ENCODE measurements at places on chromosomes 1 and 21.

- peak; percentile 57 for DNase-seq
Measured at GRCh38 chr1:192445839-192446489, 129.2 kb downstream of the RGS21 start.

DNA sequence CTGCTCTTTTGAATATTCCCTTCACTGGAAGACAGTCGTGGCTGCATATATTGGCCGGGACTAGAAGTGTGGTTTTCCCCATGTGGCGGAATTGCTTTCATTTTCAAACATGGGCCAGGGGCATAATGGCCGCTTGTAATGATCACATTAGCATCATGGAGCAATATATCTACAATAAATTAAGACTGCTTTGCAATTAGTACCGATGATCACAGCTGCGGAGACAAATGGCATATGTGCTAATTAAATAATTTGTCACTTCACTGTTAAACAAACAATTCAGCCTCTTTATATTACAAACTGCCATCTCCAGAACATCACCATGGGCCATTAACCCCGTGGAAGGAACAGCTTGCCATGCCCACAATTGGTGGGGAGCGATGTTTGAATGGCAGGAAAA lies 68.2 kb upstream of the OLIG2 start:
- DNase-seq: no peak

GRCh38 chr1:30920827-30921226 lies 12.3 kb upstream of the SDC3 start:
- DNase-seq: no peak

DNA sequence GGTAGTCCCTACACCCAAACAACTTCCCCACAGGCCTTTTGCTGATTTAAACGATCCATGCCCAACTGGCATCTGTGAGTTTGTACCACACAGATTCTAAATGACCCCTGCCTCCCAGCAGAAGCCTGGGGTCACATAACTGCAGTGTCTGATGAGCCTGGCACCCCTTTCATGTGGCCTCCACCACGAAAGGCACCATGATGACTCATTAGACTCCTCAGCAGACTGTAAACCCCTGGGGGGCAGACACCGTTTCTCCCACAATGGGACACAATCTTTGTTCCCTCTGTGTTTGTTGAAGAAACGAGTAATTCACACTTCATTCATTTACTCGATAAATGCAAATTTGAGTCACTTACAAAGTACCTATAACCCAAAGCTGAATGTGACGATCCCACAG lies 81.6 kb downstream of the CCDC185 start:
- DNase-seq: no peak

- no peak for DNase-seq
Measured at GRCh38 chr1:41474490-41475271, 9.8 kb downstream of the EDN2 start.

DNA sequence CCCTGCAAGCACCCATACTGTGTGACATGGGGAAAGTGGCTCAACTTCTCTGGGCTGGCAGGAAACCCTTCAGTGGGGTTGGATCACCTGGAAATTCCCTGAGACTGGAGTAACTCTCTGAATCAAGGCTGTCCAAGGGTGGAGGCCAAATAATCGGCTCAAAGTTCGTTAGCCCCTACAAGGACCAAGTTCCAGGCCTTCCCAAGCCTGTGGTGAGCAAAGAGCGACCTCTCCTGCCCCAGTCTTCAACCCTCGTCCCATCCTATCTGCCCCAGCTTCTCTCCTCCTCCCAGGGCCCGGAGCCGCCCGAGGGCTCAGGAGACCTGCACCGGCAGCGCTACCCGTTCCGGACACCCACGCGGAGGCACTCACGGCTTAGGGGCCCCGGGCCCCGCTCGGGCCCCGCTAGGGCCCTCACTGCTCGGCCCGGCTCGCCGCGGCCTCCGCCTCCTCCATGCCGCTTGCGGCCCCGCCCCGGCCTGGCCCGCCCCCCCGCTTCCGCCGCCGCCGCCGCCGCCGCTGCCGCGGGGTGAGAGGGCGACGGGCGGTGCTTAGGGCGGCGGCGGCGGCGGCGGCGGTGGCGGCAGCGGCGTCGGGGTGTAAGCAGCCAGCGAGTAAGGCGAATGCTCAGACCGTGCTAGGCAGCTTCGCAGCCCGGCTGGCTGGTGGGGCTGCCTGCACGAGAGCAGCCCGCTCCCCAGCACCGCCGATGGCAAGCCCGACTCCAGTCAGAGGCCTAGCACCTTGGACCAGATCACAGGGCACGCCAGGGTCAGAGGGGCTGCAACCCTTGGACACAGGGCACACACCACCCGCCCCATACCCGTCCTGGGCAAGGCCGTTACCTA lies at the start of gene POMGNT1:
TSS of gene POMGNT1 (minus strand) at position 471 of the 848 bp plus-strand sequence. CDS start 613 bp downstream, outside the sequence.
- peak; percentile 86 for DNase-seq

DNA sequence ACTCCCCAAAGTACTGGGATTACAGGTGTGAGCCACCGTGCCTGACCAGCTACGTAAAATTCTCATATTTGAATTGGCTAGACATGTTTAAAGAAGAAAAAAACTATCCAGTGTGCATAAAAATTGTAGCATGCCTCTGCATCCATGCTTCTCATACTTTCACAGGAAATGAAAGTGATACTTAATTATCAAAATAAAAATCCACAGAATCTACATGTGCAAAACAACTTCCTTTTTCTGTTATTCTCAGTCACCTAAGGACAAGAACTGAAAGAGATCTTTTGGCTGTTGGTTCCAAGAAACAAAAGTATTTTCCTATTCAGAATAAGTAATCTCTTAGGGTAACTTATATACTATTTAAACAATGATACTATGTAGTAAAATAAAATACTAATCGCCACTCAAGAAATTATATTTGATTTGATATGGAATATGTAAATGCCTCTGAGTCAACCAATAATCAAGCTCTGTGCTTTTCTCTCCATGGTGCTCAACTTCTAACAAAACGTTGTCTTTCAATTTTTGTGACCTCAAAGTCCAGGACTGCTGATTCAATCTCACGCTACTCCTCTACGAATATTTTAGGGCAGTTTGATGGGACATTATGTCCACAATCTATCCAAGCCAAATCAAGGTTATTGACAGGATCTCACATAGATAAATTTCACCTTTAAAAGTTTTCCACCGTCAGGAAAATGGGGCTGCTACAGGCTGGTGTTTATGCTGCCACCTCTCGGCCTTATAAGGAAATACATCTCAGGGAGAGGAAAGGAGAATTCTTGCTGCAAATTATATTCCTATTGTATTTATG lies 102.7 kb downstream of the ZNF281 start:
- peak; percentile 57 for DNase-seq

GRCh38 chr1:26991310-26992116 lies 2.0 kb upstream of the TRNP1 start:
- peak; percentile 38 for DNase-seq

DNA sequence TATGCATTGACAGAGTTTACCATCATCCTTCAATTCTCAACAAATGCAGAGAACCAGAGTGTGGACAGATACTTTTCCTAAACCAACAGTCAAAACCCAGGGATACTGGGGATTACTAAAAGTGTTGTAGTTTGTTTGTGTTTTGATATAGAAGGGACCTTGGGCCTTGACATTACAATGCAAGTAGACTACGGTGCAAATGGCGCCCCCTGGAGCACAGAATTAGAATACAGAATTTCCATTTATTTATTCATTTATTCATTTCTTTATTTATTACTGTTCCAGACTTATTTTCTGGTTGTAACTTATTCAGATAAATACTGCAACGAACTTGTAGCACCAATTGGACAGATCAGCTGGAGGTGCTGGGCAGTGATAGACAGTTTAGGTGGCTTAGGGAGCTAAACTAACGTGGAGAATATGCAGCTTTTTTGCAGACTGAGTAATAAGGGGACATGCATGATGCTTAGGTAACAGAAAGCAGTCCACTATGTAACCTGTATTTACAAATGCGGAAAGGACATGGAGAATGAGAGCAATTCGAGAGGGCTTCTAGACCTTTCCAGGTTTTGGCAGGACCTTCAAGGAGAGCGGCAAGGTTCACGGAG lies 42.6 kb downstream of the KIRREL1 start:
- DNase-seq: peak; percentile 31

GRCh38 chr21:33265664-33266049 lies 510 bp upstream of the IL10RB start:
- peak; percentile 85 for DNase-seq

DNA sequence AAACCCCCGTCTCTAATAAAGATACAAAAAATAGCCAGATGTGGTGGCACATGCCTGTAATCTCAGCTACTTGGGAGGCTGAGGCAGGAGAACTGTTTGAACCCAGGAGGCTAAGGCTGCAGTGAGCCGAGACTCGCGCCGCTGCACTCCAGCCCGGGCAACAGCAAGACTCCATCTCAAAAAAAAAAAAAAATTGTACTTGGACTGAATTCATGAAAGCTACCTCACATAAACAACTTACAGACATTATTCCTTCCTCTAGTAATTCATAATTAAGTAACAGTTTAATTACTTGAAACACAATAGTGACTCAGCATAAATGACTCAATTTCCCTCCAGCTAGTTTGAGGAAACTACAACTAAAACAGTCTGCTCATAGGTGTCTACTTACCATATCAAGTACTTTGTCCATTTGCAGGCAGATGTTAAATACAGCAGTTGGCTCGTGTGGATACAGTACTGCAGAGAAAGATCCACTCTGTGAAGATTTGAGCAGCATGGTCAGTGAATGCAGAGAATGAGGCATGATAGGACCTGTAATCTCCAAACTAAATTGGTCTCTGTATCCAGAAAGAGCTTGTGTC lies 9.4 kb downstream of the DONSON start:
- no peak for DNase-seq

DNA sequence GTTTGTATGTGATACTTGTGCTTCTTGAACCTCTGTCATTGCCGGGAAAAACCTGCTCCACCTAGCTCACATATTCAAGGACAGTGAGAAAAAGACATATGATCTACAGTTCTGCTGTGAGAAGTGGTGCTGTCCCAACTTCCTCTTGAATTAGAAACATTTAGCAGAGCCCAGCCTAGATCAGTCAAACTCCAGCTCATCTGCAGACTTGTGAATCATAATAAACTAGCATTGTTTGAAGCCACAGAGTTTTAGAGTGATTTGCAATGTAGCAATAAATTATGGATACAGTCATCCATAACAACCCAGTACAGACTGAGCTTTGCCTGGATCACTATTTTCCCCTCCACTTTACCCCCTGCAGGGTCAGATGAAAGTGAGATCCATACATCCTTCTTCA lies 497.8 kb downstream of the PLA2G4A start:
- DNase-seq: no peak

DNA sequence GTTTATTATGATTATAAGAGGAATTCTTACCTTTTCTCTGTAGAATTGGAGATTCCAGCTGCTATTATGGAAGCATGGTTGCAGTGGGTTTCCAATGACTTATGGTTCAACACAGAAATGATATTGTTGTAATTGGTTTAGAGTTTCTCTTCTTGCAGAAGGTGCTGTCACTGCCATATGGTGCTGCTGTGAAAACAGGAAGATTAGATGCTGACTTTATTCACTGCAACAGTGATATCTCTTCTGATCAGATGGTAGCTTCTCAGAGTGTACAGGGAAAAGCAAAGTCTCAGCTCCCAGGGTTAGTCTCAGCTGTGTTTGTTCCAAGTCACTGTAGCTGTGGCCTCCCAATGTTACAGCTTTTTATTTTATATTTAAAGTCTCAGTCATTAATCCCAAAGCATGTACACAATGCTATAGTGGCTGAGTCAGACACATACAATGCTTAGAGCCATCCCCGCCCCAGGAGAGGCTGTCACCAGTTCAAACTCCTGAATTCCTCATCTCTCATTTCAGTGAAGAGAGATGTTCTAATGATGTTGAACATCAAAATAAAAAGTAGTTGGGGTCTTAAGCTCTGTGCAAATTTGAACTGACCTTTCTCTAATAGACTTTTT lies 42.7 kb upstream of the RGS2 start:
- no peak for DNase-seq

DNA sequence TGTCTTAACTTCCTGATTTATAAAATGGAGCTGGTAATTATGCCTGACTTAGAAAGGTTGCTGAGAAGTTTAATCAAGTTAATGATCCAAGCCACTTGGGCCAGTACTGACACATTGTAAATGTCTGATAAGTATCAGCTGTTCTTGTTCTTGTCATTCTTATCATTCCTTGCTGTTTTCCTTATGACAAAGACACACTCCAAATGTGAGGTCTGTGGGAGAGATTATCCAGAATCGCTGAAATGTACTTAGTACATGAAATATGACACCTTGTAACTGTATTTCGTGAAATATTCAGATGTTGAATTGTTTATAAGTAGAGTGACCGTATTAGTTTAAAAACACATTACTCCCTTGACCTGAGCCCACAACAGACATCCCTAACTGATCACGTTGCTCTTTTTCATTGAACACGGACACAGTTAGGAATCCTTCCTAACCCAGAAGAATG lies 6.1 kb downstream of the AADACL4 start:
- DNase-seq: no peak

DNA sequence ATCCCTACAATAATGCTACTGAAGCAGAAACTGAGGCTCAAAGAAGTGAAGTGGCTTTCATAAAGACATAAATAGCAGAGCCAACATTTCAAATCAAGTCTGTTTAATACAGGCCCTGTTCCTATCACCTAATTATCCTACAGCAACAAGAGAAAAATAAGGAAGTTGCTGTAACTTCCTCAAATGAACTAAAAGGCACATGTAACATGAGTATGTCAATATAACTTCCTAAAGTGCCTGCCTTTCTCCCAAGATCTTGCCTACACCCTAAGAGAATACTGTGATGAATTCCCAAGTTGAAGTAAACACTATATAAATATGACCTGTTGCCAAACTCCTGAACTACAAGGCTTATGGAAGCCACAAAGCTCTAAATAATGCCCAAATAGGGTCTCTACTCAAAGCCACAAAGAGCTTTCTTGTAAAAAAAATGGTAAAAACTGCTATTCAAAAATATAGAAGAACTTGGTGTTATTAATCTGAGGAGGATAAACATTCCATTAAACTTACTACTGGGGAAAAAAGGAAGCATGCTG lies 8.6 kb downstream of the BEND5 start:
- no peak for DNase-seq

DNA sequence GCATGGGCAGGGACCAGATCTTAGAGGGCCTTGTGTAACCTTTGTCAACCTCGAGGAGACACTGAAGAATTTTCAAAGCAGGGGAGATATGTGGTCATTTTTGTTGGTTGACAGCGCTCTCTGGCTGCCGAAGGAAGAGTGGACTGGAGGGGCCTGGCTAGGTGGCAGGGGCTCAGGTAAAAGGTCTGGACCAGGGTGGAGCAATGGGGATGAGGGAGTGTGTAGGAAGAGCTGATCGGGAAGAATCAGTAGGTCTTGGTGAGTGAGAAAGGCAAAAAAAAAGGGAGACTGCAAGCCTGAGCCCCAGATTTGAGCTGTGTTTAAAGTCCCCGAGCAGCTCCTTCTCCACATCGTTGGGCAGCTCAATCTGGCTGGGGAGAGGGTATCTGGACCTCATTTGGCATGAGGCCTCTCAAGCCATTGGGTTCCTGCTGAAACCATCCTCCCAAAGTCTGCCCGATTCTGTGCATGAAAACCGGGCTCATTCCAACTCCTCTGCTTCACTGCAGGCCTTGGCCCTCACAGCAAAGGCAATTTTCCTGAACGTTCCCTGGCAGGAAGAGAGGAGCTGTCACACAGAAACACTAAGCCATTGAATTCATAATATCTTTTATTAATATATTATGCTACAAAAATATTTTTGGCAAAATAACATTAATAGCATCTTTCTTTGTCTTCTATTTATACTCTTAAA lies 237.1 kb downstream of the TRABD2B start:
- DNase-seq: no peak
